Mucosa of gallbladder (tissue), 1 donor: ENCODE measurements at places on chromosomes 7 and 10. TPM values are rescaled to one million over a fixed set of nuclear protein-coding genes. Genes with fewer than 3 reads are reported as not detected.

GRCh38 chr7:87220734-87221215 lies 1.2 kb upstream of the TMEM243 start:
- DNase-seq = no peak

- DNase-seq = no peak
Observed at GRCh38 chr10:72503694-72504438, 122.0 kb downstream of the MICU1 start.

DNA sequence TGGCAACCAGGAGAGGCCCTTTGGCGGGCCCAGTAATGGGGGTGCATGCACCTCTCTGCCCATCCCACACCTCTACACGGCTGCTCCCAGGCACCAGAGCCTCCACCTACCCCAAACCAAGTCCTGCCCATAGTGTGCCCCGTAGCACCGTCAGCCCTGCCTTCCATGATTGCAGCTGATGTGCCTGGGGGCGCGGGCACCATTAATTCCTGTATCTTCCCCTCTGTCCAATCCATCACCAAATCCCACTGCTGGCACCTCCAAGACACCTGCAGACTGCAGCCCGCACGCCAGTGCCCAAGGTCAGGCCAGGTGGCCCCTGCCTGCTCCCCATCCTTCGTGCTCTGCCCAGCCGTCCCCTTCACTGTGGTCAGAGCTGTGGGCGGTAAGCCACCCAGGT lies 533.0 kb downstream of the PTPRN2 start:
- no peak for DNase-seq

DNA sequence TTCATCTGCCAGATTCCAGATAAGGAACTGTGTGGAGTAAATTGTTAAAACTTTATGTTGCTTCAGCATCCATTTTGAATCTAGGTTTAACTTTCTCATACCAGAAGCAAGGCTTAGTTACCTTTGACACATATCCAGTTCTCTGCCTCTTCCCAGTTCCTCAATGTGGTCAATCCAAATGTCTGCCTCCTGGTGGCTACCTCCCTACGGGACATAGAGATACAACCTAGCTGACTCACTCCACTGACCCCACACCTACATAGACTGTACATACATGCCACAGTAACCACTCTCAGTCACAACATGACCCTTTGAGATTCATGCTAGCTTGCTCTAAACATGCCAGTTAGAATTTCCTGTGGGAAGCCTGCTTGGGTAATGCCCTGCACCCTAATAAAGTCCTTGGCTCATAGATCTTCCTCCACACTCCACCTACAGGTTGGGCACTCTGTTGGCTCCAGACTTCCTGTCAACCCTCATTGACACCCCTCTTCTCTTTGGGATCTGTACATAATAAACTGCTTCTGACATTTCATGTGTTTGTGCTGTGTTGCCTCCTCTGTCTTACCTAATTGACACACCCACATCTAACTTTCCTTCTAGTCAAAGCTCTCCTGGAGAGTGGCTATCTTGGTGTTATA lies 278.1 kb downstream of the HTR7 start:
- no peak for DNase-seq

GRCh38 chr7:87452279-87452678 lies 23.2 kb downstream of the ABCB4 start:
- DNase-seq = no peak

GRCh38 chr7:132049462-132050304 lies 493.3 kb upstream of the PODXL start:
- peak; percentile 10 for DNase-seq

- no peak for DNase-seq
Observed at GRCh38 chr10:77463967-77464745, 173.5 kb downstream of the KCNMA1 start.

DNA sequence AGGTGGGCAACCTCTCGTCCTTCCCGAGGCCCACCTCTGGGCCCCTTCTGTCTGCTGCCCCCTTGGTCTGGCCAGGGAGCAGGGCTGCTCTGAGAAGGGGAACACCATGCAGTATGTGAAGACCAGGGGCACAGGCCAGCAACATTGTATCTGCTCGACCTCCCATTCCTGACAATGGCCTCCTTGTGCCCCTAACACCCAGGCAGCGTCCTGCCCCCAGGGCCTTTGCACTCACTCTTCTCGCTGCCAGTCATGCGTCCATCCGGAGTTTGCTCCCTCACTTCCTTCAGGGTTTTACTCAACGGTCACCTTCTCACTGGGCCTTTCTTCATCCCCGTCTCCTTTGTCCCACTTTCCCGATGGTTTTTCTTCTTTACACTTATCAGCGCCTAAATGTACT lies 232.9 kb upstream of the GRB10 start:
- DNase-seq = no peak

GRCh38 chr10:106956216-106956915 lies 208.1 kb downstream of the SORCS1 start:
- no peak for DNase-seq

DNA sequence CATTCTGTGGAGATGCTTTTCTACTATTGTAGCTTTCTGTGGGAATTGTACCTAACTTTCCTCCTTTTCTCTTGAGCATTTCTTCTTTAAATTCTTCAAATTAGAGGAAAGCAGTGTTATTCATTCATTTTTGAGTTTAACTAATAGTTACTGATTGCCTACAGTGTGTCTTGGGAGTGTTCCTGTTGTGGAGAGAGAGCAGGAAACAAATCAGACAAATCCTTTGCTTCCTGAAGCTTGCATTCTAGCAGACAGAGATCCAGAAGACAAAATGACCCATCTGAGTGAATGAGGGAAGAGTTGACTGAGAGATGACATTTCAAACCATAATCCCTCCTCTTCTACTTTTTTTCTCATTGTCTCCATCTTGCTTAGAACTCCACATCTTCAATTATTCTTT lies 170.4 kb downstream of the SUGCT start:
- DNase-seq = no peak

DNA sequence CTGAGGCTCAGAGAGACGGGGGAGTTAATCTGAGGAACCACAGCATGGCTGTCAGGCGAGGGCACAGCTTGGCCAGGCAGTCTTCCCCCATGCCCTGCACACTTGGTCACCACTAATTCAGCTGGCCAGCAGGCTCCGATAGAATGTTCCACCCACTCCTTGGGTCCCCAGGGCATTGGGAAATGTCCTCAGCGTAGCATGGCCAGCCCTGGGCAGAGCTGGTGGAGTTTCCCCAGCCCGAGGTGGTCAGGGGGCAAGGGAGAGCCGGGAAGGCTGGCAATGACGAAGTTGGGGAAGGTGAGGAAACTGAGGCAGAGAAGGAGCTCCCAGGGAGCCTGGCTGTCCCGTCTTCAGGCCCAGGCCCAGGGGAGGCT lies 12.1 kb upstream of the GRIFIN start:
- no peak for DNase-seq

- no peak for DNase-seq
Observed at GRCh38 chr10:24951201-24952142, 934 bp downstream of the PRTFDC1 start.

GRCh38 chr7:12458520-12459131 lies 55.0 kb upstream of the VWDE start:
- no peak for DNase-seq

- no peak for DNase-seq
Observed at GRCh38 chr7:129421717-129422250, 12.4 kb upstream of the STRIP2 start.

- no peak for DNase-seq
Observed at GRCh38 chr10:22750131-22750530, 35.8 kb upstream of the PIP4K2A start.

DNA sequence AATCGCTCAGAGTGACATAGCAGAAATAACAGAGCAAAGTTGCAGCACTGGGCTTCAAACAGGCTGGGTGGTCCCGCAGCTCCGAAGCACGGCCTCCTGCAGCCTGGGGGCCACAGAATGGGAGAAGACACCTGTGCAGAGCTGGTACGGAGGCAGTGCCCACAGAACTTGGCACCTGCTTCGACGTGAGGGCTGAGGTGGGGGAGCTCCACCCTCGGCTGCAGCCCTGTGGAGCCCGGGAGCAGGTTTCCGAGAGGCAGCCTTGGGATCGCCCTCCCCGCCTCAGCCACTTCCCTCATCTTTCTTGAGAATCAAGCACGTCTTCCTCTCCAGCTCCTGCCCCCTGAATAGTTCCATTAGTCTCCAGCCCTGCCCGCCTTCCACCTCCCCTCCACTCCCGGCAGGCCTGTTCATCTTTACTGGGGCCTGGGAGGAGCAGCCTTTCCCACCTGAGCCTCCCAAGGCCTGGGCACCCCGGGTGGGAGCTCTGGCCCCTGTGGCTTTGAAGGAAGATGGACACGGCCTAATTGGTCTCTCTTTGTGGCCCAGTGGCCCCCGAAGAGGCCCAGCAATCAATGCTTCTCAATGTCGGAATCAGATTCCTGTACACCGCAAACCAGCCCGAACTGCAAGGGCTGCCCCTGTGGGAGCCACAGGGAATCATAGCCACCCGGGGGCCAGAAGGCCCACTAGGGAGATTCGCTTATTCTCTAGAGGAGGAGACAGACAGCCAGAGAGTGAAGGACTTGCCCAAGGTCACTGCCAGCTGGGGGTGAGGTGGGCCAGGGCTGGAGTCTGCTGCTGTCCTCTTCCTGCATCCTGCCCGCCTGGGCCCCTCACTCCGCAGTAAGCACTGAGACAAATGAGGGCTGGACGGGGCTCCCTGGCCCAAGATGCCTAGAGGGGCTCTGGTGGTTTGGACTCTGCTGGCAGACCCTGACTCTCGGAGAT lies 17.0 kb upstream of the PCBD1 start:
- DNase-seq = no peak

- DNase-seq = no peak
Observed at GRCh38 chr7:126026421-126027088, 1096.9 kb upstream of the POT1 start.

GRCh38 chr10:49212076-49212475 lies 23.9 kb upstream of the TMEM273 start:
- no peak for DNase-seq

The ERLIN1 gene
- total RNA-seq = 15.0 TPM

The ERVW-1 gene
- not detected for total RNA-seq

The GIMAP7 gene
- total RNA-seq = 16.9 TPM

The GPR37 gene
- total RNA-seq = 3.7 TPM

The PRKG1 gene
- 28.3 TPM for total RNA-seq

The PON3 gene
- total RNA-seq = 14.0 TPM

The STEAP2 gene
- total RNA-seq = 29.9 TPM

The TTYH3 gene
- 81.3 TPM for total RNA-seq

The COL26A1 gene
- 0.29 TPM for total RNA-seq
